ENCODE measurements at places on chromosomes 1 and 21.

DNA sequence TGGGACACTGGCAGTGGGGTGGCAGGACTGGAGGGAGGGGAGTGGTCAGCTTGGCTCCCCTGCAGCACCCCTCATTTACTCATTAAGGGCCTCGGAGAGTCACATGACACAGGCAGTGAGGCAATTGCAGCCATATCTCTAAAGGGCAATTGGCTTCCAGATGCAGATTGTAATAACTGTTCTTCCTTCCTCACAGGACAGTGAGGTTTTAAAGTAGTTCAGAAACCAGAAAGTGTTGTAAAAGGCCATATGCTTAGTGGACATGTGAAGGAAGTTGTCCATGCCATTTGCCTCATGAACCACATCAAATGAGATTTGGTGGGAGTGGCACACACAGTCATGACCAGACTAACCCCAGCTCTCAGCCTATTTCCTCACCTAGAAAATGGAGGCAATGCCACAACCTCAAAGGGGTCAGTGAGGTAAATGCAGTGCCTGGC lies 11.1 kb downstream of the MTX1 start:
- no peak for DNase-seq

- no peak for DNase-seq
Measured at GRCh38 chr1:26099780-26100179, 11.8 kb upstream of the PDIK1L start.

- no peak for DNase-seq
Measured at GRCh38 chr1:153959454-153959853, 1.0 kb upstream of the CRTC2 start.

DNA sequence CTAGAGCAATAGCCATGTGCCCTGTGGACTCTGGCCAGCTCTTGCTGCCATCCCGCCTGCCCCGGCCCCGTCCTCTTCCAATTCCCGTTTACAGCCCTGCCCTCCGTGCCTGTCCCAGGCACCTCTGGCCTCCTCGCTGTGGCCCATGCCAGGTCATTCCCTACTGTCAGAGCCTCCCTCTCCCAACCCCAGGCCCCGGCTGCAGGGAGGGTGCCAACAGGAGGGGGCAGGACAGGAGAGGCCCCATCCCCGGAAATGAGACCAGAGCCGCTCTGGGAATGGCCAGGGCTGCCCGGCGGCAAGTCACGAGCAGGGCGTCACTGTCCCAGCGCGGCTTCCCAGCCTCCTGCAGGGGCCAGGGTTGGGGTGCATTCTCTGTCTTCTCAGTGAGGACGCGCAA lies 23.5 kb upstream of the TSPEAR start:
- DNase-seq = no peak

DNA sequence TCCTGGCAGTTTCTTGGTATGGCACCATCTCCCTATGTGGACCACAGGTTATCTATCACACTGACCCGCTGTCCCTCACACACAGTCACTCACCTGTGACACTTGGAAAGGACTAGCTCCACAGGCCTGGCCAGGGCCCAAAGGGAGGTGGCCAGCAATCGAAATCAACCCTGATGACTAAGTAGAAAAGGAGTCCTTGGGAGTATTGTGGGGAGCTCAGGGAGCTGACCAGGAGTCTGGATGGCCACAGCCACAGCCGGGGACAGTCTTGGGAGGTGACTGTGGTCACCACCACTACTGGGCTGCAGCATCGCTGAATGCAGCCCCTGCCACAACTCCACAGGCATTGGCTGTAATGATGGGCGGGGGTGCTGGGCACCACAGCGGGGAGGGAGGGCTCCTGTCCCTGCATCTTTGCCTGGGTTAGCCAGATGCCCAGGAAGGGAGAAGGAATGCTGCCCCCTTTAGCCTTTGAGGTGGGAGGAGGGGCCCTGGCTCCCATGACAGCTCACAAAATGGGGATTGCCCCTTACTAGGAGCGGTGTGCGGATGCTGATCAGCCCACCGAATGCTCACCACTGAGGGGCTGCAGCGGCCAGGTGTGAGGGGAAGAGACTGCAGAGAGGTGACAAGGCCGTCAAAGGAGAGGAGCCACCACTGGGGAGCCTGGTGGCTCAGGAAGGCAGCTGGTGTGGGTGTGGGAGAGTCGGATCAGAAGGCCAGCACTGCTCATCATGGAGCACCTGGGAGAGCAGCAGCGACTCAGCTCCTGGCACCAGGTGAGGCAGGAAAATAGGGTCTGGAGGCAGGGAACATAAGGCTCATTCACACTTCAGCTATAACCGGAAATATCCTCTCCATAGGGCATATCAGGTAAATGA lies 61.3 kb downstream of the H3-3A start:
- no peak for DNase-seq

- DNase-seq = no peak
Measured at GRCh38 chr21:45574081-45574501, 31.9 kb upstream of the SLC19A1 start.

DNA sequence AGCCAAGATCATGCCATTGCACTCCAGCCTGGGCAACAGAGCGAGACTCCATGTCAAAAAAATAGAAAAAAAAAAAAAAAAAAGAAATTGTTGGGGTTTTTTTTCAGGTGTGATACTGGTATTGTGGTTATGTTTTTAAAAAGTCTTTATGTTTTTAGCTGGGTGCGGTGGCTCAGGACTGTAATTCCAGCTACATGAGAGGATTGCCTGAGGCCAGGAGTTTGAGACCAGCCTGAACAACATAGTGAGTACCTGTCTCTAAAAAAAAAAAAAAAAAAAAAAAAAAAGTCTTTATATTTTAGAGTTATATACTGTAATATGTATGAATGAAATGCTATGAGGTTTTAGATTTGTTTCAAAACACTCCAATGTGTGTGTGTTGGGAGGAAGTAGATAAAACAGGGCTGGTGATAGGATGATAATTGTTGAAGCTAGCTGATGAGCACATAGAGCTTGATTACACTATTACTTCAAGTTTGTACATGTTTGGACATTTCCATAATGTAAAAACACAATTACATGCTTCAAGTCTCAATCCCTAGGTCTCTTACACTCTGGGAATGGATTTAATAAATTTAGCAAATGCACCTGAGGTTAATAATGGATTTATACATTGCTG lies 30.2 kb upstream of the ATP5PO start:
- no peak for DNase-seq

DNA sequence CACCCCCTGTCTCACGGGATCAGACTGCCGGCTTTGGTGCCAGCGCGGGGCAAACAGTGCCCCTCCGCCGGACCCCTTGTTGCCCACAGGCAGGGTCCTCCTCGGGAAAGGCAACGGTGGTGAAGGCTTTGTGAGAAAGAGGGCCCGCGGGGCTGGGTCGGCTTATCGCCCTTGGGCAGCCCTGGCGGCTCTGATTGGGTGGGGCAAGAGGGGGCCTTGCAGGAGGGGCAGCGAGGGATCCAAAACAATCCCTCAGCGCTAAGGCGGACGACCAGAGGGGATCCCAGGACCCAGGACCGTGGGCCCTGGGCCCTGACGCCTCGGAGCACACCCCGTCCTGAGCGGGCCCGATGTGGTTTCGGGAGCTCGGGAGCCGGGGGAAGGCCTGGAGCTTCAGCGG lies 3.9 kb upstream of the ZNF678 start:
- DNase-seq = no peak

DNA sequence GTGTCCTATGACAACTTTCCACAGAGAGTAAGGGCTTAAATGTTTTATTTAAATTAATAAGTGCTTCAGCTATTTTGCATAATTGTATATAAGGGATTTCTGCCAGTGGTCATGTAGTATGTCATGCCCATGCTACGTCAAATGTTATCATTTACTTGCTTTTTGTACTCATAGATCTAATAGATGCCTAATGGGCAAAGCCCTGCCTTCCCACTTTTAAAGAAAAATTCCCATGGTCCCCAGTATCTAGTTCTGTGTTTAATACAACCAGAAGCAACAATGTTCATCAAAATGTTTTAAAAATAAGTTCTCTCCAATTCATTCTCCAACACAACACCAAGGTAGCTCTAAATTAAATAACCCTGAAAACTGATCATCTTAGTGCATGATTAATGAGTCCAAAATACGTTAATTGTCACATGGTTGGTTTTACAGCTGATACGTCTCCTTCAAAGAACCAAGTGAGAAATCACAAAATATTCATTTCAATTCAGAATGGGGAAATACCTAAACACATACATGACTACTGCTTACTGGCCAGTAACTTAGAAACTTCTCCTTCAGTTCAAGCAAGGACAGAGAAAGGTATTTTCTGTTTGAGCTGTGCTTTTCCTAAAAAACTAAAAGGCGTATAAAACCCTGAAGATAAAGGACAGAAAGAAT lies 49.1 kb upstream of the SDC3 start:
- no peak for DNase-seq

- DNase-seq = no peak
Measured at GRCh38 chr1:86972262-86972661, 57.8 kb downstream of the HS2ST1 start.

DNA sequence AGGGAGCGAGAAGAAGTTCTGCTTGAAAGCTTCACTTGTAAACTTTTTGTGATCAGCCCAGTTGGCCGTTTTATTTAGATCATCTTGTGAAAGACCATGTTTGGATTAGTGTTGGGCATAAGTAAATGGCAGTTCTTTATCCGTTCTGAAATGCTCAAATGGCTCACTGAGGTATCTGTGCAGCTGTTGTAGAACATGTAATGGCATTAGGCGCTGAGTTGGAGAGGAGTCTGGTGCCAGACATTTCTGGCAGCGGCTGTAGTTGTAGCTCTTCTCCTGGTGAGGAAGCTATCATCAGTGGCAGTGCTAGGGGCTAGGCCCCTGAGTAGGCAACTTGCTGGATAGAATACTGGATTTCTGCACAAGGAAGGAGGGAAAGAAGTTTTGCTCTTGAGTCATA lies 321.6 kb downstream of the LMO4 start:
- no peak for DNase-seq

- DNase-seq = no peak
Measured at GRCh38 chr21:32585970-32586369, 647 bp upstream of the TCP10L start.

GRCh38 chr1:20983297-20983889 lies 193.3 kb downstream of the EIF4G3 start:
- no peak for DNase-seq

GRCh38 chr1:23394684-23395083 lies 25.0 kb upstream of the ZNF436 start:
- DNase-seq = no peak

DNA sequence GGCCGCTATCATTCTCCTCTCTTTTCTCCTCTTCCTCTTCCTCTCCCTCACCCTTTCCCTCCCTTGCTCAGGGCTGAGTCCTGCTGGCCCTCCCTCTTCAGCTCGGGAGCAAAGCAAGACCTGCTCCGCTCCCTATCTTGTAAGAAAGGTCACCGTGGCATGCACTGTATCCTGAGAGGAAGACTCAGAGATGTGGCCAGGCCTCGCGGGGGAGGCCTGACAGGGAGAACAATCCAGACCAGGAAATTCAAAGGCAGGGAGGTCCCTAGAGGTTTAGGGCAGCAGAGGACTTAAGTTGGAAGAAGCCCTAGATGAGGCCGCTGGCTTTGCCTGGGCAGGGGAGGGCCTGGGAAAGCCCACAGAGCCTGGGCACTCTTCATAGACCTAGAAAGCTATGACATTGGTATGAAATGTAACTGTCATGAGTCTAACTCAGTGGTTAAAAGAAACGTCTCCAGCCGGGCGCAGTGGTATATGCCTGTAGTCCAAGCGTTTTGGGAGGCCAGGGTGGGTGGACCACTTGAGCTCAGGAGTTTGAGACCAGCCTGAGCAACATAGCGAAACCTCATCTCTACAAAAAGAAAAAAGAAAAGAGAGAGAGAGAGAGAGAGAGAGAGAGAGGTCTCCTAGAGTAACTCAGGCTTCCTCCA lies 14.6 kb upstream of the PTAFR start:
- DNase-seq = no peak

DNA sequence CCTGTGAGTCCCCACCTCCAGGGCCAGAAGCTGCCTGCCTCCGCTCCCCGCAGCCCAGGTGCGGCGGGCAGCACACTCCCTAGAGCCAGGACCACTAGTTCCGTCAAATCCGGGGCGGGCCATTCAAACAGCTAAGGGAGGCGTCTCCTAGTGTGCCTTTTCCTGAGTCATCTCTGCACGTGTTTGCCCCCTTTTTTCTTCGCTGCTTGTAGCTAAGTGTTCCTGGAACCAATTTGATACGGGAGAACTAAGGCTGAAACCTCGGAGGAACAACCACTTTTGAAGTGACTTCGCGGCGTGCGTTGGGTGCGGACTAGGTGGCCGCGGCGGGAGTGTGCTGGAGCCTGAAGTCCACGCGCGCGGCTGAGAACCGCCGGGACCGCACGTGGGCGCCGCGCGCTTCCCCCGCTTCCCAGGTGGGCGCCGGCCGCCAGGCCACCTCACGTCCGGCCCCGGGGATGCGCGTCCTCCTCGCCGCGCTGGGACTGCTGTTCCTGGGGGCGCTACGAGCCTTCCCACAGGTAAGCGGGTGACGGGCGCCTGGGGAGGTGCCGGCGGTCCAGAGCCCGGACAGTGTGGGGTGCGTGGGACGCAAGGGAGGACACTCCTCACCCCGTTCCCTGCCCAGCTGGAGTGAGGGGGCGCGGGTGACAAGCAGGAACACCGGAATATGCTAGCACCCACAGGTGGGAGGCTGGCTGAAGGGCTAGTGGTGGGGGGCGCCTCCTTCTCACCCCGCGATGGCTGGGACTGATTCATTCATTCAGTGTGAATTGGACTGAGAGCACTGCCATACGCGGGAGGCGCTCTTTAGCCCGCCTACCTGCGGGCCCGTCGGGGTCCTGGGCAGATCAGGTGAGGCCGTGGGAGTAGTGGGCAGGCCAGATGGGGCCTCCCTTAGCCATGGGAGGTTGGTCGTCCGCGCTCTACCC lies at the start of gene TNFRSF8:
Gene TNFRSF8, plus strand, starts transcription at position 163 of the 932 bp plus-strand sequence. Its CDS starts 296 bp downstream, at position 459.
- DNase-seq = no peak

DNA sequence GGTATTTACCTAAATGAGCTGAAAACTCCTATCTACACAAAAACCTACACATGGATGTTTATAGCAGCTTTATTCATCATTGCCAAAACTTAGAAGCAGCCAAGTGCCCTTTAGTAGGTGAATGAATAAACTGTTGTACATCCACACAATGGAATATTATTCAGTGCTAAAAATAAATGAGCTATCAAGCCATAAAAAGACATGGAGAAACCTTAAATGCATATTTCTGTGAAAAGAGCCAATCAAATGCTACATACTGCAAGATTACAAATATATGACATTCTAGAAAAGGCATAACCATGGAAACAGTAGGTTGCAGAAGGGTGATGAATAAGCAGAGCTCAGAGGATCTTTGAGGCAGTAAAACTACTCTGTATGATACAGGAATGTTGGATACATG lies 23.3 kb downstream of the ABCB10 start:
- DNase-seq = no peak

DNA sequence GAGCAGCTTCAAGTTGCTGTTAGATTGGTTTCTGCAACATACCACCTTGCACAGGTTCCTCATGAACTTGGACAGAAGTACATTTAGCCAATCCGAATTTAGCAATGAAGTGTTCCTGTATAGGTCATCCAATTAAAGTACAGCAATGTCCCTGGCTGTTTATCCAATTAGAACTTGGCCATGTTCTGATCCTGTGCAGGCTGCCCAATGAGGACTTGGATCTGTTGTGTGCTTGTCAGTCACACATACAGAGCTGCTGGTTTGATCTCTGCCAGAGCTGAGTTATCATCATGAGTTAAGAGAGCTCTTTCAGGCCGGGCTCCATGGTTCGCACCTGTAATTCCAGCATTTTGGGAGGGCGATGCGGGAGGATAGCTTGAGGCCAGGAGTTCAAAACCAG lies 22.0 kb upstream of the IFNLR1 start:
- no peak for DNase-seq

All from effector memory CD4-positive, alpha-beta T cell (primary cell).